K562 (cell line): ENCODE measurements at places on chromosomes 5 and 9. TPM values are rescaled to one million over a fixed set of nuclear protein-coding genes. Genes with fewer than 3 reads are reported as not detected.

SLC1A3 gene
- total RNA-seq: 0.09 and 0.13 TPM in 2 replicates

SLC46A2 gene
- 0.07 TPM in 1 of 2 replicates, not detected in the other for total RNA-seq

TMEM215 gene
- total RNA-seq: not detected in 2 replicates

UBE2R2 gene
- 20.5 and 22.5 TPM in 2 replicates for total RNA-seq

TIMD4 gene
- total RNA-seq: not detected in 2 replicates

CCNO gene
- total RNA-seq: 3.1 and 3.2 TPM in 2 replicates

UBQLN1 gene
- total RNA-seq: 75.2 and 76.5 TPM in 2 replicates

LRRC26 gene
- total RNA-seq: not detected in 2 replicates

NIPAL4 gene
- not detected in 2 replicates for total RNA-seq

ZBED3 gene
- total RNA-seq: 0.04 TPM in 1 of 2 replicates, not detected in the other

BNC2 gene
- 0.13 TPM in 1 of 2 replicates, not detected in the other for total RNA-seq

NEURL1B gene
- 0.04 TPM in 2 replicates for total RNA-seq

ADCY2 gene
- total RNA-seq: 0.02 and 0.18 TPM in 2 replicates

PLPPR1 gene
- total RNA-seq: not detected in 2 replicates

MSMP gene
- total RNA-seq: 0.60 and 0.87 TPM in 2 replicates

MLANA gene
- not detected in 2 replicates for total RNA-seq

ZNF169 gene
- 5.6 and 5.9 TPM in 2 replicates for total RNA-seq

GARNL3 gene
- 1.2 and 2.5 TPM in 2 replicates for total RNA-seq

SMU1 gene
- 19.1 and 21.7 TPM in 2 replicates for total RNA-seq

PCDHB4 gene
- not detected in 2 replicates for total RNA-seq

IFNE gene
- total RNA-seq: not detected in 2 replicates

CDKN2A gene
- not detected in 2 replicates for total RNA-seq

CDX1 gene
- 0.16 TPM in 1 of 2 replicates, not detected in the other for total RNA-seq

ITK gene
- total RNA-seq: 0.75 and 0.81 TPM in 2 replicates

STPG3 gene
- total RNA-seq: not detected in 2 replicates

MAMDC4 gene
- total RNA-seq: 9.6 and 11.0 TPM in 2 replicates

ZBTB26 gene
- 7.4 and 9.1 TPM in 2 replicates for total RNA-seq

NTNG2 gene
- 0.09 and 0.42 TPM in 2 replicates for total RNA-seq

RASGRF2 gene
- total RNA-seq: 0.04 and 0.09 TPM in 2 replicates

TTC16 gene
- not detected in 2 replicates for total RNA-seq
